ENCODE measurements at places on chromosomes 2 and 18.
A peak's percentile ranks its signal among the peaks of the same experiment; 100 is the strongest.

GRCh38 chr2:235749121-235749770 lies 255.4 kb downstream of the AGAP1 start:
- no peak for DNase-seq

DNA sequence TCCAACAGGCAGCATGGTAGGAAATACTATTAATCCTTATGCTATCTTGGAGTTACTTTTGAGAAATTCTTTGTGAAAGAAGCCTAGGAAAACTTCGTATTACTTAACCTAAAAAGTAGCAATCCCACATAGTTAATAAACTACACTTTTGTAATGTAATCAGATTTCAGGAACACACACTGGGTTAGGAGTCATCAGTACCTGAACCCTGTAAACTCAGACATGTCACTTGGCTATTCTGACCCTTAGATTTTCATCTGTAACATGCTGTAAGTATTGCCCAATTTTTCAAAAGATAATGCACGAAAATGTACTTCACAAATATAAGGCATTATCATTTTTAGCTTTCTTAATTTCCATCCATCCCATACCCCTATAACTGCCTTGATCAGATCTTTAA lies 39.0 kb downstream of the KIDINS220 start:
- no peak for DNase-seq

DNA sequence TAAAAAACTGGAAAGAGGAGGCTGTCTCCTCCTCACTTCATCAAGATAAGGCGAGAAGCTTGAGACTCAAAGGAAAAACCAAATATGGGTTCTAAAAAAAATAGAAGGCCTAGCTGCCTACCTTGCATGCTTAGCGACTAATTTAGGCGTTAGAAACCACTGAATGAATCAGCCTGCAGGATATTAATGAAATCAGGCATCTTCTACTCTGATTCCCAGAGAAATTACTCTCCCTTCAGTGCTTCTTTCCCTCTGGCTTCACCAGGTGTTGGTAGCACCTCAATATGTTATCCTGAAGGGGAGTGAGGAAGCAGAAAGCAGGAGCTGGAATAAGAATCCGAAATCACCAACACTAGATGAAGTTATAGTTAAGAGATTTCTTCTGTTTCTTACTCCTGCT lies 749.8 kb upstream of the NRXN1 start:
- DNase-seq = no peak

- DNase-seq = no peak
Measured at GRCh38 chr2:23695214-23695889, 231.6 kb downstream of the ATAD2B start.

- DNase-seq = no peak
Measured at GRCh38 chr18:80252136-80252535, 4.8 kb upstream of the PARD6G start.

DNA sequence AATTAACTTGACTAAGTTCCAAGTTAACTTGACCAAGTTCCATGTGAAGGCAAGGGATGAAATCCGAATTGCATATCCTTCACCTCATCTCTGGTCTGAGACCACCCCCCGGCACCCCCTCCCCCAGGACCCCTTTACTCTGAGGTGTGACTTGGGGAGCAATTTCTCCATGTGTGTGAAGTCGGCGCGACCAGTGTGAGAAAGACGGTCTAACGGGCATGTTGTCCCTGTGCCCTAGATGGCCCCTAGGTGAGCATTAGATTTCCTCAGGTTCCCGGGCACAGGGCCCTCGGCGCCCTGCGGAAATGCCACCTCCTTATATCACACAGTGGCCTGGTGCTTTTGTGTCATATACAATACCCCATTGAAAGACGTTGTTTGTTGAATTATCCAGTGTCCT lies 137.1 kb downstream of the CTIF start:
- no peak for DNase-seq

DNA sequence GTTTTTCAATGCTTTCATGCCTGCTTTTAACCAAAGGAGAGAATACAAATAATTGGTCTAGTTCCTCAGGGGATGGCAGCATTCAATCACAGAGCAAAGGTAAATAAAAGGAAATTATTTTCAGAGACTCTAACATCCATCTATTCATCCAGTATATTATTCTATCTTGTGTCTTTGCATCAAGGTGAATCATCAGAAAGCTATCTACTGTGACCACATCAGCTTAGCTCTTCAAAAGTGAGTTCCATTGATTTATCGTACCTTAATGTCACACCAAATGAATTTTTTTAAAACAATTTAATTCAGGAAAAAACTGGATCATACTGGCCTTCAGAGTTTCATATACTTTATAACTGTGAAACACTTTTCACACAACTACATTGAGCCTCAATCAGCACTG lies 66.1 kb downstream of the CHN1 start:
- DNase-seq = no peak

DNA sequence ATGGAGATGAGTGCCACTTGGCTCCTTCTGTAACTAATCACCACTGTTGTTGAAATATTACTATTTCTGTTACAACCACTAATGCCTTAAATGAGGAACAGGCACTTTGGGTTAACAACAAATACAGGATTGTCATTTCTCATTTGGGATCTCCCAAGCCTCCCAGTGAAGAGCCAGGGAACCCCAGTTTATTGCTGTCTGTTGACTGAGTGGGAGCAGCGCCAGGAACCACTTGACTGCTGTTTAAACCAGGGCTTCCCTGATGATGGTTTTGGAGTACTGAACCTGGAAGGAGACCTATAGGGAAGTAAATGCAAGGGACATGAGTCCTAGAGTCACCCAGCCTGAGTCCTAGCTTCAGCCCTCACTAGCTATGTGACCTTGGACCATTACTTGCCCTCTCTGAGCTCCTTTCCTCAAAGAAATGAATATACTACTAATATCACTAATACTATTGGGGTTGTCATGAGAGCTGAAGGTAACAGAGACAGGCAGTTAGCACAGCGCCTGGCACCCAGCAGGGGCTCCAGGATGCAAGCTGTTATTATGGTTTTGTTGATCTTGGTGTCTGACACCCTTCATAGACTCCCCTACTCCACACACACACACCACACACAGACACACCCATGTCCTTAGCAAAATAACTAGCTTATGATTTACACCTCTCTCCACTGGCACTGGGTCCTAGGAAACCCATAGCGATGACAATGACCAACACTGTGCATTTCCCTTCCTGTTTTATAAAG lies 104.2 kb upstream of the FZD7 start:
- DNase-seq = no peak

- DNase-seq = no peak
Measured at GRCh38 chr2:222194669-222195068, 104.1 kb downstream of the PAX3 start.

DNA sequence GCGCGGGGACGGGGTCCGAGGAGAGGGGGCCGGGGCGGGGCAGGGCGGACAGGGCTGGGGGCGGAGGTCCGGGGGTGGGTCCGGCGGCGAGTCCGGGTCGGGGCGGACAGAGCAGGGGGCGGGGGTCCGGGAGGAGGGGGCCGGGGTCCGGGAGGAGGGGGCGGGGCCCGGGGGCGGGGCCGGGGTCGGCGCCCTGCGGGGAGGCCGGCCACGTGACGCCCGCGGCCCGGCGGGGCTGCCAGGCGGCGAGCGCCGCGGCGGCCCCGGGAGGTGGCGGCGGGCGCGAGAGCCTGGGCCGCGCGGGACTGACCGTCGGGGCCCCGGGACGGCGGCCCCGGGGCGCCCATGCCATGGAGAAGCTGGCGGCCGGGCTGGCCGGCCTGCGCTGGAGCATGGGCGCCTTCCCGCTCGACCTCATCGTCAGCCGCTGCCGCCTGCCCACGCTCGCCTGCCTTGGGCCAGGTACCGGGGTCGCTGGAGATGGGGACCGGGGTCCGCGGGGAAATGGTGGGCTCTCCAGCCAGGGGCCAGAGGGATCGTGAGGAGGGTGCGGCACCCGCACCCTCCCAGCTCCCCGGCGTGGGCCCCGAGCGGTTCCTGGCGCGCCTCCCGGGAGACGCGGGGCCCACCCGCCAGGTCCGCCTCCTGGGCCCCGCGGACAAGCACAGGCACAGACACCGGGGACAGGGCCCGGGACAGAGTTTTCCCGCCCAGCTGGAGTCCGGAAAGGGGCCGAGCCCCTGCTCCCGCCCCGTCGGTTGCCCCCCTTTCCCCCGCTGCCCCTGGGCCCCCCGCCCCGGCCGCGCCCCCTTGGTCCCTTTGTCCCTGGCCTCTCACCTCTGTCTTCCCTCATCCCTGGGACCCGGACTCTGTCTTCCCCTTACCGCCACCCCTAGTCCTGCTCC lies at the start of gene GAREM2:
Gene GAREM2, plus strand, starts transcription at position 218 of the 905 bp plus-strand sequence. Its CDS starts 133 bp downstream, at position 351.
- DNase-seq = no peak

- no peak for DNase-seq
Measured at GRCh38 chr2:105864262-105864661, 119.5 kb downstream of the NCK2 start.

- DNase-seq = no peak
Measured at GRCh38 chr18:45658756-45659155, 43.5 kb downstream of the SLC14A2 start.

DNA sequence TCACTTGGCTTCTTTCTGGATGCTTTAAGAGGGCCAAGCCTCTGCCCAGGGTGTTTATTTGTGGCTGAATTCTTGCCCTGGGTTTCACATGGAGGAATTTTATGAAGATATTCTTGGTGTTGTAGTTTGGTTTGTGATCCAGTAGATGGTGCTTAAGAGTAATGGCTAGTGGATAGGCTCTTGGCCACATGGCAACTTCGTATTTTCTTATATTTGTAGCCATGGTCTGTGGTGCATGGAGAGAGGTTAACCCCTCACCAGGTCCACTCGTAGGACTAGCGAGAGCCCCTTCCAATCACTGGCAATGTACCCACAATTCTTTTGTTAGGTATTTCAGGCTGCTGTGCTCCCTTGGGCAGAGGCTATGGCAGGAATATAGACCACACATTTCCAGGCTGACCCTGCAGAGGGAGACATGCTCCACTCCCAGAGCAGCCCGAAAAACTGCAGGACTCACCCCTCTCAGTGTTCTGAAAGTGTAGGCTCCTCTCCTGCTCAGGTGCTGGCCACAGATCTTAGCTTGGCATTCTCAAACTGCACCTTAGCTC lies 582.1 kb upstream of the SETBP1 start:
- DNase-seq = no peak

- DNase-seq = no peak
Measured at GRCh38 chr18:48896875-48897511, 53.8 kb downstream of the SMAD7 start.

DNA sequence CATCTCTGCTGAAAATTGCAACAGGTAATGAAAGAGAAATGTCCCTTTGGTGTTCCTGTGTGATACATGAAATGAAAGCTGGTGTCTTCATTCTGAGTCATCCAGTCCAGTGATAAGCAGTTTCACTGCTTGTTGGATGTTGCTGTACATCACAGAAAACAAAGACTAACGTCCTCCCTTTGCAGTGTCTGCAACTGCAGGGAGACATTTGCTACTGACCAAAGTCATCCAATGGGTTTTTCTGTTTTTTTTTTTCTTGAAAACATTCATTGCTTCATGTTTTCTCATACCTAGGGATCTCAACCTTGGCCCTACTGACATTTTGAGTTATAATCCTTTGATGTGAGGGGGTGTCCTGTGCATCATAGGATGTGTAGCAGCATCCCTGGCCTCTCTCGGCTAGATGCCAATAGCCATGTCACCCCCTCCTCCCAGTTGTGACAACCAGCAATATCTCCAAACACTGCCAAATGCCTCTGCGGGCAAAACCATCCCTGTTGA lies 63.6 kb upstream of the FZD5 start:
- no peak for DNase-seq

GRCh38 chr2:128867936-128868636 lies 549.4 kb upstream of the HS6ST1 start:
- DNase-seq = peak; percentile 69

DNA sequence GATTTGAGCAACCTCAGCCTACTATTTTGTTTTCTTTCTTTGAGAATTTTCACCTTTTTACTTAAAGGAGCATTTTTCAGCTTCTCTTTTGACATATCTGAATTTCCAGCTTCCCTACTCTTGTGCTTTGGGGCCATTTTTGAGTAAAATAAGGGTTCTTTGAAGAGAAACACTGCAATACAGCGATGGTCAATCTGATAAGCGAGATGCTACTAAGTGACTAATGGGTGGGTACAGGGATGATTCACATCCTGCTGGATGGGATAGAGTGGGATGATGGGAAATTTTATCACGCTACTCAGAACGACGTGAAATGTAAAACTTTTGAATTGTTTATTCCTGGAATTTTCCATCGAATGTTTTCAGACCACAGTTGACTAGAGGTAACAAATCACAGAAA lies 211.5 kb downstream of the TMEM247 start:
- DNase-seq = no peak

GRCh38 chr2:110101280-110101844 lies 14.3 kb downstream of the MALL start:
- DNase-seq = peak; percentile 49

DNA sequence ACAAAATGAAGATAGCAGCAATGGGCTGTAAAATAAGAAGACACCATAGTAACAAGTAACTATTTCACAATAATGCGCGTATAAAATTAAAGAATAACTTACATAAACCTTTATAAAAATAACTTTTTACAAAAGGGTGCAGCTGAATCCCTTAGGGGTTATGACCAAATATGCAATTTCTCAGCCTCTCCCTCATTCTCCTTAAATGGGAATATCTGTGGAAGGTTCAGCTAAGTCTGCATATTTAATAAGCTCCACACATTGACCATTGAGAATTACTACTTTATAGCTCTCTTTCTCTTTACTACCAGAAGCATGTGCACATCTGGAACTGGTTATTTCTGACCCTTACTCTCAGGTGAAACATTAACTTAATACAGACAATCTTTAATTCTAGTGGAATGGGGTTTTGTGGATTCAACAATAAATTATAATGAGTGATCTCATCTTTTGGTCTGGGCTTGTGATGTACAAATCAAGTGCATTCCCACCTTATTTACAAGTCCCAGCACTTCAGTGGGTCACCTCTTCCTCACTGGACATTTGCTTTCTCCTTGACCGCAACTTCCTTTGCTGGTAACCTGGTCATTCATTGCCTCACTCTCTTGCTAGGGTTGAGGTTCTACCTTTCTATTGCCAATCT lies 15.7 kb downstream of the ARHGAP15 start:
- no peak for DNase-seq

DNA sequence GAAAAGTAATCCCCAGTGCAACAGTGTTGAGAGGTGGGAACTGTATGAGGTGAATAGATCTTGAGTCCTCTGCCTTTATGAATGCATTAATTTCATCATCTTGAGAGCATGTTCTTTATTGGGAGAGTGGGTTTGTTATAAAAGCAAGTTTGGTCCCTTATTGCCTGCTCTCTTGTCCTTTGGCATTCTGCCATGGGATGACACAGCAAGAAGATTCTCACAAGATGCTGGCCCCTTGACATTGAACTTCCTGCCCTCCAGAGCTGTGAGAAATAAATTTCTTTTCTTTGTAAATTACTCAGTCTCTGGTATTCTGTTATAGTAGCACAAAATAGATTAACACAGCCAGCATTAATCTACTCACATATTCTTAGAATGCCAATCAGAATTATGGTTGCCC lies 108.6 kb downstream of the EHBP1 start:
- DNase-seq = no peak

GRCh38 chr2:138942466-138942865 lies 162.3 kb upstream of the NXPH2 start:
- DNase-seq = no peak

- peak; percentile 67 for DNase-seq
Measured at GRCh38 chr18:23730857-23731256, 41.6 kb downstream of the LAMA3 start.

- no peak for DNase-seq
Measured at GRCh38 chr2:59339121-59339836, 1098.2 kb upstream of the FANCL start.
